ENCODE measurements at places on chromosomes 5 and 9. TPM values are rescaled to one million over a fixed set of nuclear protein-coding genes. Genes with fewer than 3 reads are reported as not detected.
A peak's percentile ranks its signal among the peaks of the same experiment; 100 is the strongest.

C6 gene
- 0.13 TPM for total RNA-seq

- DNase-seq = no peak
Observed at GRCh38 chr5:174145091-174145490, 99.6 kb downstream of the NSG2 start.

DNA sequence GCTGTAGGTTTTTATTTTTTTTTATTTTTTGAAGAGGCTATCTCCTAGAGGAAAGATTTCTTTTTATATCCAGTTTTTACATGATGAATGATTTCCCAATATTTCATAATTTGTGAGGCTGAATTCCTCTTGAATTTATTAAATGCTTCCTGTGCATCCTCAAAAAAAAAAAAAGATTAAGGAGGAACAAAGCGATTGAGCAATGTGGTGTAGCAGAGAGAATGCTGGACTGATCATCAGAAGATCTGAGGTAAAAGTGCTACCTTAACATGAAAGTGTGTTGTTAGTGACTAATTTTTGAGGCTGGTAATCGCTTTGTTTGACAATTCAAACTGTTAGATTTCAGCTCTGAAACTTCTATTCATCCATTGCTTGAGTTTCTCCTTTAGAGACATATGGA is 125.1 kb downstream of the ESM1 start:
- DNase-seq = no peak

GRCh38 chr5:33343676-33344327 is 97.0 kb upstream of the TARS1 start:
- DNase-seq = peak; percentile 8

GRCh38 chr5:30607301-30607894 is 586.1 kb upstream of the CDH6 start:
- no peak for DNase-seq

- DNase-seq = no peak
Observed at GRCh38 chr9:37953206-37953774, 49.4 kb upstream of the SLC25A51 start.
